BE2C (cell line): ENCODE measurements at places on chromosomes 6 and 20.

GRCh38 chr6:33073431-33073871 is at the start of gene HLA-DPA1:
Gene HLA-DPA1, minus strand, starts transcription at chr6:33073649.
- DNase-seq, result no peak

DNA sequence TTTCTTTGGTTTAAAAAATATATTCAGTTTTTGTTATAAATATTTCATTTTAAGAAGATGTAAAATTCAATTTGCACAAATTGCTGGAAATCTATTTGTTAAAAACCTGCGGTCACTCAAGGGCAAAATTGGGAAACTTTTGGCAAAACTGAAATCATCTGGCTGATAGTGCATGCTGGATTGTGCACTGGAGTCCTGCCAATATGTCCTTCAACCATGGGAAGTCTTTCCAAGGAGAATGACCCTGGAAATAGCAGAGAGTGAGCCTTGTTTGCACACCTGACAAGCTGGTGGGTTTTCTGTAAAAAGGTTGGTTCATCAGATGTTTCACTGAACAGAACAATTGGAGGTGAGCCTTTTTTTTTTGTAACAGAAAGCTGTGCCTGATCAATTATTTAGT is 413.5 kb downstream of the BTBD3 start:
- no peak for DNase-seq

- no peak for DNase-seq
Measured at GRCh38 chr6:151494235-151494935, 568 bp downstream of the CCDC170 start.

DNA sequence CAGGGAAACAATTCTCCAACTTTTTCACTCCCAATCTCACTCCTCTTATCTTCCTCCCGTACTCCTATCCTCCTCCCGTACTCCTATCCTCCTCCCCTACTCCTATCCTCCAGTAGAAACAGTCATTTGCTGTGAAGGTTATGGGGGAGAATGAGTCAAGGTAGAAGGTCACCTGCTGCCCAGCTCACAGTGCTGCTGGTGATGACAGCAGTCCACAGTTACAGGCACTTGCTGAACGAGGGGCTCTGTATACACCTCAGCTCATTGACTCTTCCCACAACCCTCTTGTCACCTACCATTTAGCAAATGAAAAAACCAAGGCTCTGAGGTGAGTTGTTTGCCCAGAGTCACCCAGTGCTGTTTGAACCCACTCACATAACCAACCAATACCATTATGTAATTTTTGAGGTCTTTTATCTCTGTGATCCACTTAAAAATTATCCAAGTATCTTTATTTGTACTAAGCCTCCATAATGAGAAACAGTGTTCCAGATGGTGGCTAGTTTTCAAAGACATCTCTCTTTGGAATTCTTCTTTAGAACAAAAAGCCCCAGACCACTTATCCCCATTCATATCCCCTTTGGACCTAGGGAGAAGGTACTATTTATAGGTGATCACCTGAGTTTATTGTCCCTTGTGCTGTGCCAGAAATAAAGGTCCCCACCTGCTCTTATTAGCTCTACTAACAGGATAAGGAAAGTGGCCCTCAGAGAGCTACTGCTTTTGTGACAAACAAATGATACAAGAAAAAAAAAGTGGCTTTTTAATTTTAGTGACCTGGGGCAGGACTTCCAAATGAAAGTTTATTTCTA is 53.2 kb downstream of the PTPN1 start:
- no peak for DNase-seq

- no peak for DNase-seq
Measured at GRCh38 chr6:68229566-68229965, 405.5 kb upstream of the ADGRB3 start.

- DNase-seq, result no peak
Measured at GRCh38 chr6:156111913-156112312, 656.3 kb upstream of the NOX3 start.

DNA sequence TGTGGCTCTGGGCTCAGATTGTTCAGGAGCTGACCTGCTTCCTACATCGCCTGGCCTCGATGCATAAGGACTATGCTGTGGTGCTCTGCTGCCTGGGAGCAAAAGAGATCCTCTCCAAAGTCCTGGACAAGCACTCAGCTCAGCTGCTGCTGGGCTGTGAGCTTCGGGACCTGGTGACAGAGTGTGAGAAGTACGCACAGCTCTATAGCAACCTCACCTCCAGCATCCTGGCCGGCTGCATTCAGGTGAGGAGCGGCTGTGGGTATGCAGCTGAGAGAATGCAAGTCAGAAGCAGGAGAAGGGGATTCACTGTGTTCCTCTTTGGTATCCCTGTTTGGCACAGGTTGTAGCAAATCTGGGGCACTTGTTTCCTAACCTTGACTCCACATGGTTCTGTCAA is 17.9 kb downstream of the CUL9 start:
- DNase-seq, result no peak

DNA sequence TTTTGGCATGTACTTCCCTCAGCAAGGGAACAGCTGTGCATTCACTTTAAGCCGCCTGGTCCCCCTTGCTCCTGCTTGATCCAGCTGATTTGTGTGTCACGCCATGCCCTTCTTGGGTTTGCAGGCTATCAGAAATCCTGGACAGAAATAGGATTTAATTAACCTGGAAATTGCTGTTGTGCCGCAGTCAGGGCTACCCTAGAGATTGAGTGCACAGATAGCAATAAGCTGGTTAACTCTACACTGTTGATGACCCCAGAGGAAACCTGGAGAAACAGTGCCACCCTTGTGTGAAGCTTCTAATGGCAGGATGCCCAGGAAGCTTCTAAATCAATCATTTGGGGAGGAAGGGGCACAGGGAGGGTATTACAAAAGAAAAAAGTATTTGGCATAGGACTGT is 199.0 kb downstream of the JARID2 start:
- DNase-seq, result peak; percentile 90

DNA sequence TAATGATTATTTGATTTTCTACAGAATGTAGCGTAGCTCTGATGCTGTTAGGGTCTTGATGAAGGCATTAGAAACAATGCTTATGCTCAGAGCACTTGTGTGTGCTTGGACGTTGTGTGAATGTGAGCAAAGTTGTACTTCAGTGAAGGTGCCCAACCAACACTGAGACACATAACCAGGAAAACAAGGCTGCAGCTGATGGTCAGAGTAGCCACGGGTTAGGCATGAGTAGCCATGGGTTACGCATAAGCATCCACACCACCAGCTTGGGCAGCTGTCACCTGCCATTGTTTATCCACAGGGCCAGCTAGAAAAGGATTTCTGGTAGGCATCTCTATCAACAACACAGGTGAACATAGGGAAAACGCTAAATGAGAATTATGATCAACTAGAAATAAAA is 326.6 kb downstream of the NRN1 start:
- no peak for DNase-seq

DNA sequence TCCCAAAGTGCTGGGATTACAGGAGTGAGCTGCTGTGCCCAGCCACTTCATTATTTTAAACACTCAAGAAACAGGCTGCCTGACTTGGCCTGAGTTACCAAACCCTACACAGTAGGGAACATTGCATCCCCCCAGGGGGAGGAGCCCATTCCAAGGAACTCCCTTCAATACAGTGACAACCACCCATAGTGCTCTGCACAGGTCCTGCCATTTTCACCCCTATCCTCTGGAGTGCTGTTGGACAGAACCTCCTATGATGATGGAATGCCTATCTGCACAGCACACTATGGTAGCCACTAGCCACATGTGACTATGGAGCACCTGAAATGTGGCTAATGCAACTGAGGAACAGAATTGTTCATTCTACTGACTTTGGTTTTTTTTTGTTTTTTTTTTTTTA is 11.7 kb downstream of the ACOT8 start:
- DNase-seq, result no peak

DNA sequence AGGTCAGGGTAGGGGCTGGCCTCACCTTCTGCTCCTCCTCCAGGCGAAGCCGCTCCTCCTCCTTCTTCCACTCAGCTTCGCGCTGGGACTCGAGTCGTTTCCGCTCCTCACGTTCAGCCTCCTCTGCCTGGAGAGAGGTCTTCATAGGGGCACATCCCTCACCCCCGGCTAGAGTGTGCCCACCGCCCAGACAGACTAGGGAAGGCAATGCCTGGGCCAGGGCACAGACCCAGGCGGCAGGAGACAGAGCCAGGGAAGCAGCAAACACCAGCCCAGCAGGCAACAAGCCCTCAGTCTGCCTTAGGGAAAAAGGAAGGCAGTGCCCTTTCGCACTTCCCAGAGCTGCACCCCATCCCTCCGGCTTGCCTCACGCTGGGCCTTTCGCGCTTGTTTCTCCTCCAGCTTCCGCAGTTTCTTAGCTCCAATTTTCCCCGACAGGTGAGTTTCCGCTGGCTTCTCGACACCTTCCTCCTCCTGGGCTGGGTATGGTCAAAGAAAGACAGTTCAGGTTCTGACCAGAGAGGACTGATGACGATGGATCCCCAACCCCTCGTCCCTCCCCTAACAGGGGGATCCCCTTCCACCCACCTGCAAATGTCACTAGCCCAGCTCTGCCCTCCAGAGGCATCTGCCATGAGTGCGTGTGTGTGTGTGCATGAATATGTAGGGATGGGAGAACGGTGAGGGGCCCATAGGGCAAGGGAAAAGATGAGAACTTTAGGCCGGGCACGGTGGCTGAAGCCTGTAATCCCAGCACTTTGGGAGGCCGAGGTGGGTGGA is 4.3 kb downstream of the DDRGK1 start:
- no peak for DNase-seq

DNA sequence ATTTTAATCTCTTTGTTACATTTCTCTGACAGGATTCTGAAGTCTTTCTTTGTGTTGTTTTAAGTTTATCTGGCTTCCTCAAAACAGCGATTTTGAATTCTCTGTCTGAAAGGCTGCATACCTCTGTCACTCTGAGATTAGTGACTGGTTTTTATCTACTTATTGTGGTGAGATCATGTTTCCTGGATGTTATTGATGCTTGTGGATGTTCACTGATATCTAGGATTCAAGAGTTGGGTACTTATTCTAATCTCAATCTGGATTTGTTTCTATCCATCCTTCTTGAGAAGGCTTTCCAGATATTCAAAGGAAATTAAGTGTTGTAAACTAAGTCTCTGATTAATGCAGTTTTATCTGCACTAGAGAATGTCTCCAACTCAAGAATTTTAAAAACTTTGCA is 1076.1 kb upstream of the ADGRB3 start:
- no peak for DNase-seq

DNA sequence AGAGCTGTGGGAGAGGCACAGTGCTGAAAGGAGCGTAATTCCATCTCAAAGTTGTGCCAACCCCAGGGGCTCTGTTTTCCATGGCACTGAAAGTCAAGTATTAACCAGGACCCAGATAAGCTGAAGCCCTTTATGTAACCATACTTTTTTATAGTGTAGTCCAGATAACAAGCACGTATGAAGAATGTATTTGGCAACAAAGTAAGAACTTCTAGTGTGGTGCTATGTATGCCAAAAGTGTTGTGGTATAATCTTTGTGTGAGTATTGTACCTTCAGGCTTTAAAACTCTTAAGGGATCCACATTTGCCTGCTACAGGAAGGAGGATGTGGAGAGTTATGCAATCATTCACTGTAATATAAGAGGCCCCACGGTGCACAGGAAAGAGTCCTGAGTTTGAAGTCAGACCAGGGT is 129.4 kb downstream of the IBTK start:
- DNase-seq, result no peak

- no peak for DNase-seq
Measured at GRCh38 chr20:5829241-5829809, 79.1 kb downstream of the SHLD1 start.

- DNase-seq, result no peak
Measured at GRCh38 chr6:113364766-113365165, 492.4 kb upstream of the MARCKS start.

- no peak for DNase-seq
Measured at GRCh38 chr6:124795643-124796463, 166.4 kb upstream of the RNF217 start.

DNA sequence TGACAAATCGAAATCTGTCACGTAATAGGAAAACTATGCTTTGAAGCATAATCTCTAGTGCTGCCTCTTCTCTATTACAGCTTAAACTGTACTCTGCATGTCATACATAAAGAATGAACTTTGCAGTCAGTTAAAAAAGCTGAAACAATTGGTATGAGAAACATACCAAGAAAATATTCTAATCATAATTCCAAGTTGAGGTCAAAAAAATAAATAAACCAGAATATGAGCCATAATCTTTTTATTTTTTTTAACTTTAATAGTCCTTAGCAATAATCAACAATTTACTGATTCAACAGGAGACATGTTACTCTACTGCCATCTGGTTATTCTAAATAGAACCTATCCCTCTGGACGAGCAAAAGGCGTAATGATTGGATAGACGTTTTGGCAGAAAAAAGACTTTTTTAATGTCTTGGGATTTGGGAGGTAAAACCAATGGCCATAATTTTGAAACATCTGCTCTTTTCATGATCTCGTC is 224.4 kb upstream of the FLRT3 start:
- no peak for DNase-seq

DNA sequence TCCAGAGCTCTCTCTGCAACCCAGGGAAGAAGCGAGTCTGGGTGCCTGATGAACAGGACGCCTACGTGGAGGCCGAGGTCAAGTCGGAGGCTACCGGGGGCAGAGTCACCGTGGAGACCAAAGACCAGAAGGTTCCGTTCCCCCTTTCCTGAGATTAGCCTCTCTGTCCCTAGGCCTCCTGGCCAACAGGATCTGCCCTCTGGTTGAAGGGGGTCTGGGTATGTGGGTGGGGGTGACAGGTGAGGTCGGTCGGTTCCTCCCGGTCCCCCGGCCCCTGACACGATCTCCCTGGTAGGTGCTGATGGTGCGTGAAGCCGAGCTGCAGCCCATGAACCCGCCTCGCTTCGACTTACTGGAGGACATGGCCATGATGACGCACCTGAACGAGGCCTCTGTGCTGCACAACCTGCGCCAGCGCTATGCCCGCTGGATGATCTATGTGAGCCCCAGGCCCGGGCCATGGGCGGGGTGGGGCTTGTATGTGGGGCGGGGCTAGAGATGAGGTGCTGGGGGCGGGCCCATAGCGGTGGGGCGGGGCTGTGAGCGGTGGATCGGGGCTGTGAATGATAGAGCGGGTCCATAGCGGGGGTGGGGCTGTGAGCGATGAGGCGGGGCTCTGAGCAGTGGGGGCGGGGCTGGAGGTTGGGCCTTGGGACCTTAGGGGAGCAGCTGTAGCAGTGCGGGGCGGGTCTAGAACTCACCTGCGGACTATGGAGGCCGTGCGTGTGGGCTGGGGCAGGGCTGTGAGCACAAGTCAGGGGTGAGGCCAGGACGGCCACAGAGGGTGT is 23.9 kb downstream of the MYH7B start:
- DNase-seq, result peak; percentile 42

- no peak for DNase-seq
Measured at GRCh38 chr20:2706688-2707352, 14.2 kb downstream of the EBF4 start.

- no peak for DNase-seq
Measured at GRCh38 chr6:114053791-114054190, 82.8 kb upstream of the HDAC2 start.
